ENCODE measurements at places on chromosomes 12 and 14.

DNA sequence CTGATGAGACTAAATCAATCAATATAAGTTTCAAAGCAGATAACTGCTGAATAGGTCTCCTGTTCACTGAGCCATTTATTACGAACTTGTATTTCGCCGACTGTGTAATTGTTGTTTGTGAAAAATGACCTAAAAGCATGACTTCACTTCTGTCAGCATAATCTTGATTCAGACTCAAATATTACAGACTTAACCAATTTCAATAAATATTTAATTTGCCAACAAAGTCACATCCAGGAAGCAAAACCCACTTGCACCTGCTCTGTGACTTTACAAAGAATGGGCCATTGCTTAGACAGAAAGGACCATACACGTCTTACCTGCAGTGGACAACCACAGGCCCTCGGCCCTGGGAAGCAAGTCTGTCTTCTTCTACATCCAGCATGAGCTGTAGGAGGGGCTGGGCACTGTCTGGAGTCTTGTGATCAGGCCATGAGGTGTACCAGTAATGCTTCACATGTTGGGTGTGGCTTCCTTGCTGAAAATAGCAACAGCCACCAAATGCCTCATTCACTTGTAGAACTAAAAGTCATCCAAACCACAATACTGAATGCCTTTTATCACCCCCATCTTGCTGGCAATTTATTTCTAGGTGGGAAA, 23.5 kb upstream of the PTPRB start:
- DNase-seq: no peak

DNA sequence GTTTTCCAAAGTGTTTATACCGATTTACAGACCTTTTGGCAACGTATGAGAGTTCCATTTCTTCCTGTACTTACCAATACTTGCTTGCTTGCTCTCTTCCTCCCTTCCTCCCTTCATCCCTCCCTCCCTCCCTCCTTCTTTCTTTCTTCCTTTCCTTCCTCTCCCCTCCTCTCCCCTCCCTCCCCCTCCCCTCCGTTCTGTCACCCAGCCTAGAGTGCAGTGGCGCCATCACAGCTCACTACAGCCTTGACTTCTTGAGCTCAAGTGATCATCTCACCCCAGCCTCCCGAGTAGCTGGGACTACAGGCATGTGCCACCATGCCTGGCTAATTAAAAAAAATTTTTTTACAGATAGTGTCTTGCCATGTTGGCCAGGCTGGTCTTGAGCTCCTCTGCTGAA, 40.4 kb downstream of the DIP2B start:
- DNase-seq: no peak

DNA sequence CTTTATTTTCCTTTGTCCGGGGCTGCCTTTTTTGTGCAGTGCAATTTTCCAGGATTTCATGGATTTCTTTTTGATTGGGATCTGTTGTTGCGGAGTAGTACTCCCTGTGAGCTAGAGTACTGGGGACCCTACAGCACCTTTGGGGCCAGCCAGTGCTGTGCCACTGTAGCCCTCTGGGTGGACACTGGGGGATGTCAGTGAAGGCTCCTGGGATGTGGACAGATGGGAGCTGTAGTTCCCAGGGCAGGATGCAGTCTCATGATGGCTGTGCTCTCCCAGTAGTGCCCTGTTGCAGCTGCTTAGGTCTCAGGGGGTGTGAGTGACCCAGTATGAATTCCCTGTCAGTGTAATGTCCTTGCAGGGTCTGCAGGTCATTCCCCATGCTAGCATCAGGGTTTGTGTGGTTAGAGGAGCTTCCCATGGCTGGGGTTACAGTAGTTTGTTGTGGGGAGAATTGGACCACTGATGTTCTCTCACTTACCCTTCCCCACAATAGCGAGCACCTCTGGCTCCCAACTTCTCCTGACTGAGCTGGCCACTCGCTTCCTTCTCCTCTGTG, 72.2 kb downstream of the BRMS1L start:
- DNase-seq: no peak

DNA sequence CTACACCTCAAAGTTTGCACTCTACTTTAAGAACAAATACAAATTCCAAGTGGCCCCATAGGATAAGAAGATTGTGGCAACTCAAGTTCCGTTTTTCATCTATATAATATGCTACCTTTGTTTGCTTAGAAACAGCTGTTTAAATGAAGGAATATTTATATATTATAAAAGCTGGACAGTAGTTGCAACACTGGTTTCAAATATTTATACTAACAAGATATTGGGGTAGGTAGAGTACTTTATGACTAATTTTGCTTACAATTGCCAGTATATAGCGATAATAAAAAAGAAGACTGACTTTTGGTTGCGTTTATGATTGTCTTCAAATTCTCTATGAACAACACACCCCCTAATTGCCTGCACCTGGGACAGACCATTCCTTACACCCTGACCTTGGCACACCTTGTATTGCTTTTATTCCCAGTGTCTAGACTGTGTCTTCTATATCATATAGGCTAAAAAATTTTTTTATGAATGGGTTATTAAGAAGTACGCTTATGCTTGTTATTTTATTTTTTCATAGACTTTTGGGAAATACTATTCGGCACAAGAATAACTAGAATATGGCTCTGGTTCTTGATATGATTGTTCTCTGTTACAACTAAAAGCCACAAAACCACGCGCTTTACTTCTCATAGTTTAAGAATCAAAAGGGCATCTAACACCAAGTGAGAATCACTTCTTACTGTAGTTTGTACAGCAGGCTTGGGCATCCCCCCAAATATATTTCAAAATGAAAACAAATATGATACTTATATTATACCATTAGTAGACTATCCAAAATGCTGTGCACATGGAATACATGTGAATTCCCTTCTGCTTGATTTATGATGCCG, 455.4 kb upstream of the DCN start:
- no peak for DNase-seq

- peak; percentile 90 for DNase-seq
These were observed at the start of gene SH2B3 for GRCh38 chr12:111405859-111406473. Gene SH2B3 (plus strand): TSS chr12:111405923. CDS start chr12:111418146, 12,223 bp downstream.

DNA sequence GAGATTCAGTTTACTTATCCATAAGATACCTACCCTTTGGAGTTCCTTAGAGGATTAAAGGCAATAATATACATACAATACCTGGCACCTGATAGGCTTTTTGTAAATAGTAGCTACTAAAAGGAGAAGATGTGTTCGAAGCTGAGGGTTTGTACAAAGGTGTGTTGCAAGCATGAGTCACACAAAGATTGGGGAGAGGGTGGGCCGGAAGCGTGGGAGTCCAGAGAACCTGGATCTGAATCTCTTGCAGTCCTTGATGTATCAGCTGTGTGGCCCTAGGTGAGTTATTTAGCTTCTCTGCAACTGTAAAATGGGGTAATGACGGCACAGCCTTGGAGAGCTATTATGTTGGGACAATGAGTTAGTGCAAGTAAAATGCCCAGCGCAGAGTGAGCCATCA, 61.6 kb upstream of the PSMC1 start:
- DNase-seq: no peak

GRCh38 chr14:88983755-88984154, 159.3 kb downstream of the TTC8 start:
- DNase-seq: no peak

GRCh38 chr14:26594756-26595545, 2.9 kb downstream of the NOVA1 start:
- DNase-seq: no peak

GRCh38 chr12:47903151-47903611, 1.6 kb downstream of the VDR start:
- DNase-seq: no peak

DNA sequence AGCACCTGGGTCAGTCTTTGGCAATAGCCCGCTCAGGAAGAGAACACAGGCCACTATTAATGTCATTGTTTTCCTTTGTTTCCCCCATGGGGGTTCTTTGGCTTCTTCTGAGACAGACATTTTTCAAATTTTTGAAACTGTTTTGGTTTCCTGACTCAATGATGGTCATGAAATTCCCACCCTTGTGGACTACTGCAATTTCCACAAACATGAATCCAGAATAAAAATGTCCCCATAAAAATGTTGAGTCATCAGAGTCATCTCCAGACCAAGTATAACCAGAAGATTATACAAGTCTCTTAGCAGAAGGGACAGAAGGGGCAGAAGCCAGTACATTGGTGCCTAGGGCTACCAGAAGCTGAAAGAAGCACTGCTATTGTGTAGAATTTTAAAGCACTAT, 29.1 kb downstream of the SLCO1A2 start:
- DNase-seq: no peak

GRCh38 chr14:103679351-103679750, 35.9 kb downstream of the XRCC3 start:
- DNase-seq: peak; percentile 52

GRCh38 chr12:108313241-108313605, 25.9 kb downstream of the CMKLR1 start:
- DNase-seq: no peak

Data from naive thymus-derived CD4-positive, alpha-beta T cell (primary cell).